Stimulated activated CD4-positive, alpha-beta T cell treated with anti-CD3 and anti-CD28 coated beads, Interleukin-1b, Interleukin-23, amount 100 ng/mL, for 48 hours (primary cell): ENCODE measurements at places on chromosomes 1 and 21.
A peak's percentile ranks its signal among the peaks of the same experiment; 100 is the strongest.

DNA sequence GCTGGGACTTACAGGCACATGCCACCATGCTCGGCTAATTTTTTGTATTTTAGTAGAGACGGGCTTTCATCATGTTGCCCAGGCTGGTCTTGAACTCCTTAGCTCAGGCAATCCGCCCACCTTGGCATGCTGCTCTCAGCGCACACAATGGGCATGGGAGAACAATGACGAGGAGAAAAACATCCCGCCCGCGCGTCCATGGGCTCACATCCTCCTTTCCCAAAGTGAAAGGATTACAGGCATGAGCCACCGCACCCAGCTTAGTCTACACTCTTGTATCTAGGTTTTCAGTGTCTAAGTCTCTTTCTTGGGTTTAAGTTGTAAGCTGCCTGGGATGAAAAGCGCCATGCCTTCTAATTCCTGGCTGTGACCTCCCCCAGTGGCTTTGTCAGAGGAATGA lies 37.9 kb downstream of the CDK18 start:
- DNase-seq: no peak

DNA sequence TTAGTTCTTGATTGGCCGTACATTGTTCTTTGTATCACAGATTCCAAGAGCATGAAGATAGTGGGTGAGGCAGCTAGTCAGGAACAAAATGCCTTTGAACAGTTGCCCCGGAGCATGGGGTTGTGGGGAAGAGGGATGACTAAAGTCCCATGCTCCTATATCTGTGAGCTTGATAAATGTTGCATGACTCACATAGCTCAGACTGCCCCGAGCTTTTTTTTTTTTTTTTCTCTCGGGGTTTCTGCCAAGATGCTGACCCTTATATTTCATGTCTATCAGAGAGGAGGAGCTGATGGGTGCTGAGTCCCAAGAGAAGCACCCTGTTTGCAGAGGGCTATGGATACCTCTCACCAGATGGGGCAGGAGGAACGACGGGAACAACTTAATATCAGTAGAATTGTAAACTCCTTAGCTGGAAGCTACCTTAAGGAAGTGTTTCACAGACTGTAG lies 40.6 kb downstream of the SRRM1 start:
- DNase-seq: no peak

GRCh38 chr1:156796340-156797097 lies 20.1 kb downstream of the SH2D2A start:
- DNase-seq: no peak

DNA sequence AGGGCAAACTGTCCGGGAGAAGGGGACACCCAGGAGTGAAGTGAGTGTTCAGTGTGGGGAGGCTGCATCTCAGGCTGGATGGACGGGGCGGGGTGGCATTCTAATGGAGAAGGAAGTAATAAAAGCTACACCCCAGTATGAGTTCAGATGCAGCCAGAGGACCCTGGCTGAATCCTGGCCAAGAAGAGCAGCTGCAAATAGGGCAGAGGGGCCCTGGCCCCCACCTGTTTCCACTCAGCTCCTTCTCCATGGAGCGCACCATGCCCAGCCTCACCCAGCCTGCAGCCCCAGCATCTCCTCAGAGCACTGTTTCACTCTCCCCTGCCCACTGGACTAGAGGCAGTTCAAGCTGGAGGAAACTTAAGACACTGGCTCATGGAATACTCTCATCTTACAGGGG lies 46.4 kb downstream of the KCND3 start:
- no peak for DNase-seq

DNA sequence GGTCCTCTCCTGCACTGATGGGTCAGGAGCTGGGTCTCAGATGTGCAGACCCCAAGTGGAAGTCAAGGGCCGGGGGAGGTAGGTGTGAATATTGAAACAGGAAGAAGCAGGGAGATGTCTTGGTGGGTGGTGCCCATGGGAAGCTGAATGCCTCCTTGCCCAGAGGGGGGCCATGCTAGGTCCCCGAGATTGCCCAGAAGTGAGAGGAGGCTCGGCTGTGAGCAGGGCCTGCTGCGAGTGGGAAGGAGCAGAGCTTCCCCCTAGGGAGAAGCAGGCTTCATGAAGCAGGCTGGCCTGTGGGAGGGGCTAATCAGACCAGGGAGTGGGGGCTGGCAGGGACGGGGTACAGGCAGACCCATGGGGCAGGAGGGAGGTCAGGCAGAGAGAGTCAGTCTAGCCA lies 87.6 kb downstream of the ACTL8 start:
- DNase-seq: no peak

GRCh38 chr1:30147188-30147587 lies 576.2 kb downstream of the MATN1 start:
- DNase-seq: no peak

DNA sequence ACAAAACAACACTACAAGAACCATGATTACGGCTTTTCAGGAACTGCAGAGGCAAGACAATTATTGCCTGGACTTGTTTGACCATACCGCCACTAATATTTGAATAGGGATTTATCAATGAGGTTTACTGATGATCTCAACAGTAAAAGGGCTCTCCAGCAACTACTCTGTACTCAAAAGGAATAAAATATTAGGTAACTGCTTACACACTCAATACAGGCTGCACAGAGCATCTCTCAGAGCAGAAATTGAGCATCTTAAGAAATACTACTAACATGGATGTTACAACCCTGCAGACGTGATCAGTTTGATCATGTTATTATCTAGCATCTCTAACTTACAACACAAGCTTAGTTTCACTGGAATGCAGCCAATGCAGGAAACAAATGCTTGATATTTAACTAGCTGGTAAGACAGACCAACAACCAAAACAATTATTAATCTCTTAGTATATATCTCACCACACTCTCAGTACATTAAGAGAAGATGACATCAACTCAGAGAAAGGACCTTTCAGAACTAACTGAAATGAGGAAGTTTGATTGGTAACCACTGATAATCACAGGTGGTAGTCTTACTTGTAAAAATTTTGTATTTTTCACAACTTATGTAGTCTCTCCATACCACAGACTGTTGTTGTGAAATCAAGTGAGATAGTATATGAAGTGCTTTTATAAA lies 52.2 kb downstream of the PUM1 start:
- no peak for DNase-seq

DNA sequence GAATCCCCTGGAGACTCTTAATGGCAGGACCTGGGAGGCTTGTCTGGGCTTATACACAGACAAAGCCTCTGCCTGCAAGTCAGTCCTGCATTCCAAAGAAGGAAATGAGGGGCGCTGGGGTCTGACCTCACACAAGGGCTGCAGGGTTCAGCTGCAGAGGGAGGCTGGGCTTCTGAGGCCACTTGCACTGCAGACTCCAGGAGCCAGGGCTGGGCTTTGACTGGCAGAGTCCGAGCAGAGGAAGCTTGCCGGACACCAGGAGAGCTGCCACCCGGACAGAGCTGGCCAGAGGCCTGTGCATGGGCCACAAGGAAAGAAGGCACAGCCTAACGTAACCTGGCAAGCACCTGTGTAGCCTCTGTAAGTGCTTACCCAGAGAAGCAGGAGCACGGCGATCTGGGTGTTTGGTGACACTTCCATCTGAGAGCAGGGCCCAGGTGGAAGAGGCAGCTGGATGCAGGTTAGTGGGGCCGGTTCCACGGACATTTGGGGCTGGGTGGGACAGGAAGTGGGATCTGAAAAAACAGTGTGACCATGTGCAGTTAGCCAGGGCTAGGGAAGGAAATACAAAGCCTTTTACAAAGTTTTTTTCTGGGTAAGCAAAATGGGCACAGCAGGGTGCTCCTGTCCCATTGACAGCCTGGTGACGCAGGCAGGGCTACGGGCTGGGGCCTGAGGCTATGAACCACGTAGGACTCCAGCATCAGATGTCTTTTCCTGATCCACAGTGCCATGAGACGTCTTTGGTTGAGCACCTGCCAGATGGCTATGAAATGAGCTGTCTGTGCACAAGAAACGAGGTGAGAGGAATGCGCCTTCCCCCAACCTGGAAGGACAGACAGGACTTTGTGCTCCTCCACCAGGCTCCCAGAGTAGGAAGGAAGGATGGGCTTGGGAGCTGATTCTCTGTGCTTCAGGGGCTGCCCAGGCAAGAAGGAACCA lies 37.3 kb upstream of the LBR start:
- DNase-seq: no peak

GRCh38 chr21:14957836-14958235 lies 107.0 kb downstream of the NRIP1 start:
- no peak for DNase-seq

GRCh38 chr1:209160230-209160629 lies 423.3 kb upstream of the CAMK1G start:
- no peak for DNase-seq

GRCh38 chr1:55483523-55483922 lies 268.4 kb upstream of the USP24 start:
- no peak for DNase-seq

GRCh38 chr1:12230549-12231275 lies 882 bp downstream of the VPS13D start:
- no peak for DNase-seq

DNA sequence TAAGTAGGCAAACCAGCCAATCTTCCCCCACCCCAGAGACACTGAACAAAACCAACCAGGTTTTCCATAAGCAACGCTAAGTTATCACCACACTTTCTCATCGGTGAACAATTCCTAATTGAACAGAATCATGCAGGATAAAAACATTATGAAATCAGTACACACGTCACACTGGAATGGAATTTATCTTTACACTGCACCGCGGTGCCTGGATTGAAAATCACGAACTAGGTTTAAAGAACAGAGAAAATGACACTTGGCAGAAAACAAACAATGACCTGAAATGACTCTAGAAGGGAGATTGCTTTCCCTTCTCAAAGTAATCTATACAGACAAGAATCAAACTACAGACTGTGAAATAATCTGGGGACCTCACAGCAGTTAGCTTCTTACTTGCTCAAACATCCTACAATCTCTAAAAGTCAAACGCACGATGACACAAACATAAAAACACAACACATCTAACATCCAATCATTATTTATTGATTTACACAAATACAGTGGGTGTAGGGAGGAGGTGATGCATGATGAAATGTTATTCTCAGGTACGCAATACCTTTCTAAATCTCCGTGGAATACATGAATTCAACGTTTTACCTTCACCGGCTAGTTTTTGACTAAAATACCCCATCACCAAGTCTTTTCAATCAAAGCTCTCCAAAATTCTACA lies 1.9 kb downstream of the EIF4G3 start:
- DNase-seq: no peak

DNA sequence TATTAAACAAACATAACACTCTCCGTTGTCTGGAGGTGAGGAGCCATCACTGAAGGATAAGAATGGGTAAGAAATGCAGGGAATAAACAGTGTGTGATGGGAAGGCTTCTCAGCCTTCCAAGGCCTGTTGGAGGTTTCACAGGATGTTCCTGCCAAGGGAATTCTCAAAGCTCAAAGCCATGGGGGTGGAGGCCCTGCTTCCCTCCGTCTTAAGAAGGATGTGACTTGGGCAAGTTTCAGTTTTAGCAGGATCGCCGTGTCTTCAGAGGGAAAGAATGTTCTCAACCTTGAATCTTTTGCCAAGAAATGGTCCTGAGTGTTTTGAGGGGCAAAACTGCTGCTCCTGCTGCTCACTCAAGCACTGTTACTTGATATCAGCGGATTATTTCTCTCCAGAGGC lies 41.7 kb upstream of the IL20 start:
- DNase-seq: no peak

GRCh38 chr1:42847721-42848460 lies 1.5 kb downstream of the ZNF691 start:
- DNase-seq: peak; percentile 10

DNA sequence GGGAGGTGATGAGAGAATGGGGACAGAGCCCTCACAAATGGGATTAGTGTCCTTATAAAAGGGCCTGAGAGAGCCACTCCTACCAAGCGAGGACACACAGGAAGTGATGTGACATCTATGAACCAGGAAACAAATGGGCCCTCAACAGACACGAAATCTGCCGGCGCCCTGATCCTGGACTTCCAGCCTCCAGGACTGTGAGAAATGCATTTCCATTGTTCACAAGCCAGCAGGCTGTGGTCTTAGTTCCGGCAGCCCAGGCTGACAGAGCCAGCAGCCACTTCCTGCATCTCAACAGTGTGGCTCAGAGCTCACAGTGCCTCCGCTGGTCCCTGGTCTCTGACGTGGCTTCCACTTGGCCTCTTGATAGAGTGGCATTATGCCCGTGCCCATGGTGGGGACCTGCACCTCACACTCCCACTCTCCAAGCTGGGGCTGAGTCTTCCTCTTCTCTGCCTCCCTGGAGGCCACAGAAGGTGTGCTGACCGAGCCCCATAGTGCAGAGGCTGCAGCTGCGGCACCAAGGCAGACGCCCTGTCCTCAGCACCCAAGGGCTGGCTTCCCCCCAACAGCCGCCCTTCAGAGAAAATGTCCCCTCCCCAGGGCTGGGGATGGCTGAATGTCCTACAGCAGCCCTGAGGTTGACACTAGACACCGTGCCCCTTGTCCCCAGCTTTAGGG lies 44.9 kb downstream of the ACOT7 start:
- DNase-seq: peak; percentile 27

GRCh38 chr1:192070213-192070612 lies 88.0 kb upstream of the RGS18 start:
- DNase-seq: no peak

DNA sequence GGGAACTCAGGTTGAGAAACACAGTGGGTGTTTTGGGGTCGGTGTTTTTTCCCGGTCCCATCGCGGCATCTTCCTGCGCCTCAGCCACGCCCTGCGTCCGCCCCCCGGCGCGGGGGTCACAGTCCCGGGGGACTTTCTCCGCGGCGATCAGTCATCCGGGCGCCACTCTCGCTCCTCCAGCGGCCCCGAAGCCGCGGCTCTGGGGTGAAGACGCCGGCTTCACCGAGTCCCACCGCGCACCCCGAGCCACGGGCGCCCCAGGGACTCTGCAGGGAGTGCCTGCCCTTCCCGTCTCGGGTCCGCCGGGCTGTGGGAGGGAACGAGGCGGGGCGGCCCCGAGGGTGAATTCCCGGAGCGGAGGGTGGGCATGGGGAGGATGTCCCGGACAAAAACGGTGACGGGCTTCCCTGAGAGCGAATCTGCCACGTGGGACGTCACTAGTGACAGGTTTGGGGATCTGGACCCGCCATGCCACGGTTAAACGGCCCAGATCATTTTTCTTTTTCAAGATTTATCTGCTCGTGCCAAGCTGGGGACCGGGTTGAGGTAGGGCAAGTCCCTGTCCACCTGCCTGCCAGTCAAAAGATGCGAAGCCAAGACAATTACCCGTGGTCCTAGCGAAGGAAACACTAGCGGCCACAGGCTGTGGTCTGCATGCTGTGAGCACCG lies 717 bp upstream of the BATF3 start:
- DNase-seq: peak; percentile 81

- DNase-seq: no peak
Measured at GRCh38 chr21:31543191-31543590, 116.3 kb upstream of the SOD1 start.
